T-helper 17 cell (primary cell): ENCODE measurements at places on chromosomes 16 and 17. TPM values are rescaled to one million over a fixed set of nuclear protein-coding genes. Genes with fewer than 3 reads are reported as not detected.

The CARD14 gene
- total RNA-seq, result not detected

The TOX3 gene
- total RNA-seq, result not detected

The NLRC3 gene
- total RNA-seq, result 76.7 TPM

DNA sequence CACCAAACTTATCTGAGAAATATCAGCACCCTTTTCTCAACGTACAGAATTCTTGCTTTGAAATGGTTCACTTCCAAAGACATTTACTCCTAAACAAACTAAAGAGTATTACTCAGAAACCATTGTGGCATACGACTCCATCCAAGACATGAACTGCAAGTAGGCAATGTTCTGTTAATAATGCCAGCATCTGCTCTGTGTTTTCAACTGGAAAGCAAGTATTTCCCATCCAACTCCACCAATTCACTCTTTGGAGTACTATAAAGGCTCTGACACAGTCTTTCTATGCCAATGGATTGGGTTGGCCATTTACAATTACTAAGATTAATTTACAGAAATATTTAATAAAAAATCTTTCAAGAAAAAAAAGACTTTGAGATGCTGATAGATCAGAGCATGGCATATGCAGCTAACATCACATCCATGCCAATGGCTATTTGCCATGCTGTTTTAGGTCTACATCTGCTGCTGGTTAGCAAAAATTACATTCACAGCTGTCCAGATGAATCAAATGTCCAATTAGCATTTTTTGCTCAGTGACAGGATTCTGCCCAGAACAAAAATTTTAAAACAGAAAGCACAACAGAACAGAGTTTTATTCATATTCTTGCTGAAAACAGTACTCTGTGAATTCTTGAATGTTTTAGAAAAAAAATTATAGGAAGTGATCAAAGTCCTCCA, 65.9 kb upstream of the HLF start:
- no peak for DNase-seq

DNA sequence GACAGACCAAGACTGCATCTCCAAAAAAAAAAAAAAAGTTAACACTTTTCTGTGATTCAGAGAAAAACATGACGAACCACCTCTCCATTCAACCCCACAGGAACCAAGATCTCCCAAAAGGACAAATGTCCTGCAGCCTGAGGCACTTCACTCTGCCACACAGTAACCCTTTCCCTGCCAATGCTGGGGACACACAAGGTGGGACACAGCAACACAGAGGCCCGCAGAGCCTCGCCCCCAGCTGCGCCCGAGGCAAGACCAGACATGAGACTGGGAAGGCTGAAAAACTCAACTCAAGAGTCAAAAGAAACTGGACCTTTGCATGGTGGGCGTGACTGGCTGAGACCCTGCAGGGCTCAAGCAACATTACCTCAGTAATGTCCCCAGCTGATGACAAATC, 34.0 kb downstream of the FANCA start:
- no peak for DNase-seq
